ENCODE measurements at places on chromosomes 13 and 19.

DNA sequence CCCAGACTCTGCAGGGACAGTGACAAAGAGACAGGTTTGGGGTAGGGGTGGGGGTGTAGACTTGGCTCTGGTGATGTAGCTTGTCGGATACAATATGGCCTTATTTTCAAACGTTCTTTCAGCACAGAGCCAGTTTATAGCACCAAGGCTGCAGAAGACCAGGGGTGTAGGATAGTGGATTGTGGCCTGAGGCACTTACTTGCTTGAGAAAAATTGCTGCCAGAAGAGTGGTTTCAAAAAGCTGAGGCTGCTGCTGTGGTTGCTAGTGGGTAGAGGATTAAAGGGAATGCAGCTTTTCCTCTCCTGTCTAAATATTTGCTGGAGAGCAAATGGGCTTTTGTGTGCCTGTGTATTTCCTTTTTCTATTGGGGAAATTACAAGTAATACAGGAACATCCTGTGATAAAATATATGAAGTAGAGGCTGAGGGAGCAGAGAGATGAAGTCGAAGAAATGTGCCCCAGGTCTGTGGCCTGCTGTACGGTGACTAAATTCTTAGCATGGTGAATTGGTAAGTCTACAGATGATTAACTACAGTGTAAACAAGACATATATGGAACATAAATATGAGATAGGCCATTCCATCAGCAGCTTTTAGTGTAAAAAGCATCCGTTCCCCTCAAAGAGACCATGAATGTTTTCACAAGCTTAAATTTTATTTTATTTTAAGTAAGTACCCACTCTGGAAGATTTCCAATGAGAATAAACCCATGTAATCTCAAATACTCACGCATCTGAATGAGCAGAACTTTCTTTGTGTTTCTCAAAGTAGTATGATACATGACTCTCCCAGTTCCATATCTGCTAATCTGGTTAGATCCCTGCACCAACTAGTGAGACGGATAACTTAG, 112.9 kb downstream of the LRCH1 start:
- no peak for DNase-seq

DNA sequence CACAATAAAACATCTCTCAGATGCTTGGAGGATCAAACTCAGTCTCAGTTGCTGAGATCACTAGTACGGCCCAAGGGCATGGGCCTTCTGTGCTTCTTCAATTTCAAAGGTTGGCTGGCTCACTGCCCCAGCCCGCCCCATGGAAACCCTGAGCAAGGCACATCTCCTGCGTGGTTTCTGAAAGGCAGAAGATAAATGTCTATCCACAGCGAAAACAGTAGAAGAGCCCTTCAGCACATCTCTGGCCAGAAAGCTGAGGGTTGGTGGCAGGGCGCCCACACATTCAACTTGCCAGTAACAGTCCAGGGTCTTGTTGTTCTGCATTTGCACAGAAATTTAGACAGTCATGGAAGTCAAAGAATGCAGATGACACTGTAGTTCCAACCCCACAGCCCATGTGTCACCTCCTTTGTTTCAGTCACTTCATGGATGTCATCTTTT, 24.0 kb upstream of the KATNAL1 start:
- DNase-seq = no peak

DNA sequence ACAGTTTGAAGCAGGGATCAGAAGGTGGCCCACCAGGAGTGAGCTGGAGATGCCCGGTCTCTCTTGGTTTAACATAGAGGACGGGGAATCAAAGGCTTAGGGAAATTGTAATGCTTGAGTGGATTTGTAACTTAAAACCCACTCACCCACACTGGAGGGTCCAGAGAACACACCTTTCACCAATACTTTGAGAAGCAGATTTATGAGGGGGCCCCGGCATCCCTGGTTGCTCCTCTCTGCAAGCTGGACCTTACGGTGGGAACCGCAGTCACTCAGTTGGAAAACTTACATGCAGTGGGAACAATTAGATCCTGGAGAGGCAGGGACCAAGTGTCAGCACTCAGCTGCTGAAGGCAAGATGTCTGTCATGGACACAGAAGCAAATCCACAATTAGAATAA, 20.5 kb downstream of the PPP5C start:
- DNase-seq = no peak

GRCh38 chr19:53034948-53035675, 9.4 kb upstream of the ERVV-2 start:
- peak; percentile 28 for DNase-seq

- peak; percentile 67 for DNase-seq
These were observed 16.1 kb upstream of the USP29 start for GRCh38 chr19:57103573-57104277.

DNA sequence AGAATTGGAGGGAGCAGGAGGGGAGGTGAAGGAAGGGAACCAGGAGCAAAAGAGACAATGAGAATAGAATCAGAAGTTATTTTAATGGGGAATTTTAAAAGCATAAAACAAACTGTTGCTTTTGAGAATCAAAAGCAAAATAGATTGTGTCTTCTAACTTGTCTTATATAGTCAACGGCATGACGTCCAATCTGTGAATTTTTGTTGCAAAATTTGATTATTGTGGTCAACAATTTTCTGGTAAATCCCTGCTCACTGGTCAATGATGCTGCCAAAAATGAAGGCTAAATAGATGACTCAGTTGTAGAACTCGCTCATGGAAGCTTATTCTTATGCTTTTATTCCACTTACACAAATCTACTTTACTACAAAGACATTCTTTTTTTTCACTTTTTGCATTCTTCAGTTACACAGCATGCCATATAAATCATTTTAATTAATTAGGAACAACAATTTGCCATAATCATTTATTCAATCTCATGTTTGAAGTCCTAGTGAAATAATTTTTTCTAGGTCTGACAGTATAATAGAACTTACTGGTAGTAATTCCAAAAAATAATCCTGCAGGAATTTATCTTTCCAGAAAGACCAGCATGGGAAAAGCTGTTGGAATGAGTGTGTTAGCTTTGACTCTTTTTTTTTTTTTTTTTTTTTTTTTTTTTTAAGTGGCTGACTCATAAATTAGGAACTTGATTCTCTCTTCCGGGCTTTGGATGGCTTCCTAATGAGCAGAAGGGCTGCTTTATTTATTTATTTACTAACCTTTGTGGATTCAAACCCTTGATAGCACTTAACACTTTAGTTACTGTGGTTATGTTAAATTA, 256.9 kb downstream of the SPRY2 start:
- peak; percentile 94 for DNase-seq

DNA sequence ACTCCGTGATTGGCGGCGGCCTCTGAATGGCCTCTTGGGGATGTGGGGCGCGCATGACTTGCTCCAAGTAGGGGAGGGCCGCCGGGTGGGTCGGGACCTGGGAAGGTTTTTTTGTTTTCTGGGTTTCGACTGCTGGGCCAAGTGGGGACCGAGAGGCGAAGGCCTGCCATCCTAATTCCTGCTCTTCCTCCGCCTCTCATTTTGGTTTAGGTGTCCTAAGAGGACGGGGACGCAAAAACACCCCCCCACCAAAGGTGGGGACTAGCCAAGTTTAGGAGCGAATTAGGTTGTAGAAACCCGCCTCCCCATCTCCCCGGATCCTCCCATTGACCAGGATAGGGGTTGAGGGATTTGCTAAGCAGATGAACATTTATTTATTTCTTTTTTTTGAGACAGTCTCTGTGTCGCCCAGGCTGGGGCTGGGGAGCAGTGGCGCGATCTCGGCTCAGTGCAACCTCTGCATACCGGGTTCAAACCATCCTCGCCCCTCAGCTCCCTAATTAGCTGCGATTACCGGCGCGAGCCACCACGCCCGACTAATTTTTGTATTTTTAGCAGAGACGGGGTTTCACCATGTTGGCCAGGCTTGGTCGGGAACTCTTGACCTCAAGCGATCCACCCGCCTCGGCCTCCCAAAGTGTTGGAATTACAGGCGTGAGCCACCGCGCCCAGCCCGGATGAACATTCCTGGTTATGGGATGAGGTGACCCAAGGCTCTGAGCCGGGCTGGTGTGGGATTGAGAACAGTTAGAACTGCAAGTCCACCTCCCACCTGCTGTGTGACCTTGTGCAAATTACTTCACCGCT, 838 bp downstream of the PPP2R1A start:
- peak; percentile 14 for DNase-seq

- no peak for DNase-seq
These were observed at the start of gene SYDE1 for GRCh38 chr19:15107061-15108010. SYDE1 (plus strand) TSS chr19:15107401; CDS start chr19:15107434, 33 bp downstream.

DNA sequence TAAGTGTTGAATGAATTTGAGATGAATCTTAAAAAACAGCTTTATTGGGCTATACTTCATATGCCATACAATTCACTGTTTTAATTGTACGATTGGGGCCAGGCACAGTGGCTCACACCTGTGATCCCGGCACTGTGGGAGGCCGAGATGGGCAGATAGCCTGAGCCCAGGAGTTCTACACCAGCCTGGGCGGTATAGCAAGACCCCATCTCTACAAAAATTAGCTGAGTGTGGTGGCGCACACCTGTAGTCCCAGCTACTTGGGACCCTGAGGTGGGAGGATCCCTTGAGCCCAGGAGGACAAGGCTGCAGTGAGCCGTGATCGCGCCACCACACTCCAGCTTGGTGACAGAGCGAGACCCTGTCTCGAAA, 10.3 kb downstream of the ARID3A start:
- DNase-seq = no peak

- DNase-seq = no peak
These were observed 175.7 kb downstream of the LMO7 start for GRCh38 chr13:75811841-75812240.

DNA sequence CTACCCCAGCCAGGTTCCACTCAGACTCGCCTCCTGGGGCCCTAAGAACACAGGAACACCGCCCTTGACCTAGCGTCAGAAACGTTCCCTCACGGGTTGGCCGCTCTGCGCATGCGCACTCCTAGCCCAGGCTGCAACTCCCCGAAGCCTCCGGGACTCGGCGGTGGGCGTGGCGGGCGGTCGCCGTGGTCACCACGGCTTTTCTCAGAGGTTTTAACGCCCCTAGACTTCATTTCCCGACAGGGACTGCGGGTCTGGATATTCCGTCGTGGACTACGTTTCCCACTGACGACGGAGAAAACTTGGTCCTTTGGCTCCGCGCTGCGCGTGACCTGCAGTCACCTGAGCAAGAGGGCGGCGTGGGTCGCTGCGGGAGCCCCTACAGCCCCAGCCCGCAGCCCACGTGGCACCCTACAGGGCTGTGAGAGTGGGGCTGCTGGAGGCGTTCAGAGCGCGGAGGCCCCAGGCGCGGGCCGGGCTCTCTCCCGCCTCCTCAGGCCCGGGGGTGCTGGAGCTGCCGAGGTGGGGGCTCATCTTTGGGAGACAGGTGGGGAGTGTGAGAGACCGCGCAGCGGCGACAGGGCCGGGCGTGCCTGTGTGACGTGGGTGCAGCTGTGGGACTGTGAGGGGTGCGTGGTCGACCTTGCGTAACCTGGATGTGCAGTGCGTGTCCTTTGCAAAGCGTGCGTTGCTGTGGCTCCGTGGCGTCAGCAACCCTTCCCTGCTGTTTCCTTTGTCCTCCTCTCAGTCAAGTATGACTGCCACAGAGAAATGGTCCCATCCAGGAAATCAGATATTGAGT, 38.0 kb upstream of the ZNF573 start:
- no peak for DNase-seq

GRCh38 chr19:3761382-3762129, at the start of gene APBA3:
APBA3 (minus strand) TSS chr19:3761692; CDS start chr19:3760264, 1,428 bp downstream.
- peak; percentile 78 for DNase-seq

DNA sequence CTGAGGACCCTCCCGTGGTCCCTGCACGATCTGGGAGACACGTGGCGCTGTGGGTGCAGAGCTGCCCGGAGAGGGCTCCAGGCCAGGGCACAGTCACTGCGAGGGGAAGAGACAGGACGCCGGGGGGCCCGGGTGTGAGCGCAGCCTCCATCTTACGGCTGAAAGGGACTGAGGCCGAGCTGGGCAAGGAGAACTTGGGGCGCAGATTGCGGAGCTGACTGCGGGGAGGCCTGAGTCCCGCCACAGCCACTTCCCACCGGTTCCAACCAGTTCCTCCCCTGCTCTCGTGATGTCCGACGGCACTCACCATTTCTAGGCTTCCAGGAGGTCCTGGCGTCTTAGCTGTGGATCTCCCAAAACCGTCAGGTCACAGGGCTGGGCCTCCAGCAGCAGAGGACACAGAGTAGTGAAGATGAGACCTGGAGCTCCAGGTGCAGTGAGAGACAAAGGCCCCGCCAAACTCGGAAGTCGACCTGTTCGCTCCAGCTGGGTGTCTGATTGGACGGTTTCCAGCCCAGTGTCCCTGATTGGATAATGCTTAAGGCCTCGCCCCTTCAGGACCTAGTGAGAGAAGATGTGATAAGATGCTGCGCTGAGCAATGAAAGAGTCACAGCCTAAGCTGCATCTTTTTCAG, 4.8 kb upstream of the ZNF253 start:
- no peak for DNase-seq

- no peak for DNase-seq
These were observed 859.0 kb upstream of the SPRY2 start for GRCh38 chr13:81199956-81200355.

DNA sequence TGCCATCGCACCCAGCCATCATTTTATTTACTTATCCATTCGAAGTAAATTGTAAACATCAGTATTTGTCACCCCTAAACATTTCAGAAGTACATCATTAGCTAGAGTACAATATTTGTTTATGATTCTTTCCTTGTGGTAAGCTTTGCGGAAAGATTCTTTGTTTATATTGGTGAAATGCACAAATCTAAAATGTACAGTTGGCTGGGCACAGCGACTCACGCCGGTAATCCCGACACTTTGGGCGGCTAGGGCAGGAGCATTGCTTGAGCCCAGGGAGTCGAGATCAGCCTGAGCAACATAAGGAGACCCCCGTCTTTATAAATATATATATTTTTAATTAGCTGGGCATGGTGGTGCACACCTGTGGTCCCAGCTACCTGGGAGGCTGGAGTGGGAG, 10.1 kb downstream of the LGALS7B start:
- DNase-seq = no peak

DNA sequence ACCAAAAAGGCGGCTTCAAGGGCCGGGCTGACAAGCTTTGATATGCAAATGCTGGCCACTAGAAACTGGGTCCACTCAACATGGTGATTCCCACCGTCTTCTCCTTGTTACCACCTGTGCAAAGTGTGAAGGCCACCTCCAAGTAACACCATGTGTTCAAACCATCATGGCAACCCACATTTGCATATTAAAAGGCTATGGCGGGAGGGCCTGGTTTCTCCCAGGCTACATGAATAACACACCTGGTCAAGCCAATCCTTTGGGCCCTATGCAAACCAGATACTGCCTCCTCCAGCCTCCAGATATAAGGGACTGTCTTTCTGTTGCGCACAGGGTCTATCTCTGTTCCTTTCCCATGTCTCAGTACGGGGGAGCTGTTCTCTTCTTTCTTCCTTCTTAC, 36.6 kb upstream of the ZSCAN5A start:
- DNase-seq = no peak

DNA sequence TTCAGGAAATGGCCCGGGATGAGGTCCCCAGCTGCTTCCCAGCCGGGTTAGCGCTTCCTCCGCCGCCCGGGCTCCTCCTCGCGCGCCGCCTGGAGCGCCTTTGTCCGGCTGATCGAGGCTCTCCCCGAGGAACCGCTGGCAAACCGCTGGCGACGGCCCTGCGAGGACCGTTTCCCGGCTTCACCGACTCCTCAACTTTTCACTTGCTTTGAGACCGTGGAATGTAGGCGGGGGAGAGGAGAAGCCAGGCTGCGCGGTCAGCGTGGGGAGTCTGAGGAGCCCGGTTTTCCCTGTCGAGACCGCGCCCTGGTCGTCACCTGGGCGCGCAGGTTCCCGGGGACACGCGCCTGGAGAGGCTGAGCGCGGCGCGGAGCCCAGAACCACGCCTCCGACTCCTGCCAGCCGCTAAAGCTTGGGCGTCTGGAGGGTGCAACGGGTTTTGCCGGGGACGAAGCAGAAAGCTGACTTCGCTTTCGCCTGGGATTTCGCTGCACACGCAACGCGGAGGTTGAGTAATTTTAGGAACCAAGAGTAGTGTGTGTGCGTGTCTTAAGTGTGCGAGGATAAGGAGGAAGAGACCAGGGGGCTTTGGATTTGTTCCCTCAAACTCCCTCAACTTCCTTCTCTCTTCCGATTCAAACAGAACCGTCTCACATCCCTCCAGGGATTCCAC, 7.3 kb upstream of the DGKH start:
- peak; percentile 31 for DNase-seq

Data from HFFc6 (cell line).